ENCODE measurements at places on chromosomes 7 and 10.
A peak's percentile ranks its signal among the peaks of the same experiment; 100 is the strongest.

GRCh38 chr10:79250259-79250658 lies 97.0 kb upstream of the PPIF start:
- DNase-seq = no peak

GRCh38 chr10:97407211-97407951 lies 6.2 kb upstream of the RRP12 start:
- DNase-seq = no peak

DNA sequence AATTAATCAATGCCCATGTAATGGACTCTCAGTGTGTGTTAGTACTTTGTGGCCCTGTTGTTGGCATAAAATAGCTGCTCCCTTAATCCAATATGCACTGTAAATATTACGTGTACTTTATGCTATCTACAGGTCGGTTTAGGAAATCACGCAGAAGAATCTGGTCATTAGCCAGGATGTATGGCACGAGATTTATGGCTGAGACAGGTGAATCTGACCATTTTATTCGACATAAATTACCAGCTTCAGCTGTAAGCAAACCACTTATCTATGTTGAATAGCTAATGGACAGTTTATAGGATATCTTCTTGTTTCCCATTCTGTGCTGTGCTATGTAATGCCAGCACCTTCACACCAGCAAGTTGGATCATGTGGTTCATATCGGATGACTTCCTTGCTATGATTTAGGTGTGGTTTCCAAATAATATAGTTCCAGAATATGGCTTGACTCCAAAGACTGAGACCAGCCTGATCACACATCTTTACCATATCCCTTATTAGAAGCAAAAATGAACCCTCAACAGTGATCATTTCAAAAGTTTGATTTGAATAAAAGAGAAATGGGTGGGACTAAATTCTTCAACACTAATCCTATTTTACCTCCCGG lies 301.4 kb downstream of the AHR start:
- DNase-seq = no peak

- no peak for DNase-seq
Observed at GRCh38 chr10:76155961-76156360, 724.5 kb downstream of the LRMDA start.

GRCh38 chr10:72242675-72243074 lies 26.6 kb upstream of the ASCC1 start:
- peak; percentile 84 for DNase-seq

DNA sequence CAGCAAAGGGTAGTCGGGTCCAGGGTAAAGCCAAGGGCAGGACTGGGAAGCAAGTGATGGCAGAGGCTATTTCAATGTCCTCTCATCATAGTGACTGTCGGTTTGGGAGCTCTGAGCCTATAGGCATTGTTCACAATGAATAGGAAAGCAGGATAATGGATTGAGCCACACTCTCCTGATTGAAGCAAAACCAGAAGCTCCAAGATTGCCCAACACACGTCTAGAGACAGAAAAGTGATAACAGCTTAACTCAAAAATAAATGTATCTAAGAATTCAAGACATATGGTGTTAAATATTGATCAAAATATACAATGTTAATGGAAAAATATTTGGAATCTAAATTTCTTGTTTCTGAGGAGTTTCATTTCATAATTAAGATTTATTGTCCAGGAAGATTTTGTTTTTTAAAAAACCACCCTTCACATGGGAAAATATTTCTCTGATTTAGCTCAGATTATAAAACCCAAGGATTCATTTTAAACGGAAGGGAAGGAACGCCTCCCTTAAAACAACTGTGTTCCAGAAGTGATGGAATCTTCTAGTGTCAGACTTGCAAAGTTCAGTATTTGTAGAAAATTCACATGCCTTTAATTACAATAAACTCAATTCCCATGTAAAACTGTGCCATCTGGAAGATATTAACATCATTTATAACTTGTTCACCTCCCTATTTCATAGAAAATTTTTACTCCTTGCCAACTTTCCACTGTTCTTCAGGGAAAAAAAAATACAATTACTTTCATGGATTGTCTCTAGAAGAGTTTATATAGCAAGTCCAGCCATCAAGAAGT lies 54.5 kb downstream of the NRP1 start:
- no peak for DNase-seq

DNA sequence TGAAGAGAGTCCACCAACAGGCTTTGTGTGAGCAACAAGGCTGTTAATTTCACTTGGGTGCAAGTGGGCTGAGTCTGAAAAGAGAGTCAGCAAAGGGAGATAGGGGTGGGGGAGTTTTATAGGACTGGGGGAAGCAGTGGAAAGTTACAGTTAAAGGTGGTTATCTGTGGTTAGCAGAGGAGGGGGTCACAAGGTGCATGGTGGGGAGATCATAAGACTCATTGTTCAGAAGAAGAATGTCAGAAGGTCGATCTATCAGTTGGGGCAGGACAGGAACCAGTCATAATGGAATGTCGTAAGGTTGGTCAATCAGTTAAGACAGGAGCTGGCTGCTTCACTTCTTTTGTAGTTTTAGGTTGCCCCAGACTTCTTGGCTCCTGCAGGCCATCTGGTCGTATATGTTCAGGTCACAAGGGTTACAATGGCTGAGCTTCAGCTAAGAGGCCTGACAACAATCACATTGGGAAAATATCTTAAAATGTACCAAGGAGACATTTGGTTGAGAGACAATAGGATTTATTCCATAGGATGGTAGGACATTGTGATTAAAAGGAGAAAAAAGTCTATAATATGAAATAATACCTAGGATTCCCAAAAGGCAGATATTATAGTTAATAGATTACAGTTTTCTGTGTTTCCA lies 356.4 kb downstream of the ANKRD7 start:
- DNase-seq = no peak

- DNase-seq = no peak
Observed at GRCh38 chr7:51802718-51803117, 486.1 kb upstream of the COBL start.

DNA sequence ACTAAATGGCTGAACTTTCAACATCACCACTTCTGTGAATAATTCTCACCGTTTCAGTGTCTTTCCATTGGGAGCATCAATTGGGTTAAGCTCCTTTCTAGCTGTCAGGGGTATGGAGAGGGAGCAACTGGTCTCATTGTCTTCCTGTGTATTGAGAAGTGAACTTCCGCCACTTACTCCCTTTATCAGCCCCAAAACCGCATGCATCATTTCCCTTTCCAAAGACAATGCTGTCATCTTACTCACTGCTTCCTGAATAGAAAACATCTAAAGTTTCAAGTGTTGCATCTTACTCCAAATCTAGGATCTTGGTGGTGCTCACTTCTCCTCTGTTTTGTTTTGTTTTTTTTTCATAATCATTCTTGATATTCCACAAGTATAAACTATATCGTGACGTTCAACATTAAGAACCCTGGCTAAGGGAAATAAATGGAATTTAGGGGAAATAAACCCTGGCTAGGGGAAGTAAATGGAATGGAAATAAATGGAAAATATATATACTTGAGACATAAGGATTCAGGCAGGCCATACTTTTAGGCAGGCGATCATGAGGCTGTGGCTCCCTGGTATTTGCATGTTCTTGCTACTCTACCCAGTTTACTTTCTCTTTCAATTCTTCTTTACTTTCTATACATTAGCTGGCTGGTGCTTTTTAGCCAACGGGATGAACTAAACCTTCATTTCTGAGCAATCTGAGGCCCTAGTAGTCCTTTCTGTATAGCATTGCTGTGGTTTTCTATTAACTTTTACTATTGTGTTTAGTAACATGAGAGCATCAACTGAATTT lies 371.9 kb downstream of the BMPER start:
- no peak for DNase-seq

DNA sequence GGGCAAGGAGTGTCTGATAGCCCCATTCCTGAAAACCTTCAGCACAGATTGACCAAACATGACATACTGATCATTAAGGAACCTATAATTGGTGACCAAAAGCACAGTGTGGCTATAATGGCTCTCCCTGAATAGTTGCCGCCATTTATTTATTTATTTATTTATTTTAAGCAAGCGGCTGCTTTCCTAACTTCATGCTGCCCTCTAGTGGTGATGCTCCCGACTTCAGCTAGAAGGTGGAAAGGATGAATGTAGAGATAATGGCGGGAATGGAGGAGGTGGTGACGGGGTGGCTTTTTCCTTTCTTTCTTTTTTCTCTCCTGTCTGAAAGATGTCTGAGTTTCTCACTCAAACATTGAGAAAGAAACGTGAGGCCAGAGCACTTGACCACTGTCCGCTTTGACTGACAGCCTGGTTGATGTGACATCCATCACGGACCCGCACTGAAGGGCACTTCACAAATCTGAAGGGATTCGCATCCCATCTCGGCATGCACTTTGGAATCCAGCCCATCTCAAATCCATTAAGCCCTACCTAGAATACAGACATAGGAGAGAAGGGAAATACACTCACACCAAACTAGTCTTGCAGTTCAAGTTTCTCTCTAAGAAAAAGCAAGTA lies 1090.1 kb downstream of the KCNMA1 start:
- DNase-seq = peak; percentile 90

- no peak for DNase-seq
Observed at GRCh38 chr7:101945034-101945758, 127.8 kb downstream of the CUX1 start.

DNA sequence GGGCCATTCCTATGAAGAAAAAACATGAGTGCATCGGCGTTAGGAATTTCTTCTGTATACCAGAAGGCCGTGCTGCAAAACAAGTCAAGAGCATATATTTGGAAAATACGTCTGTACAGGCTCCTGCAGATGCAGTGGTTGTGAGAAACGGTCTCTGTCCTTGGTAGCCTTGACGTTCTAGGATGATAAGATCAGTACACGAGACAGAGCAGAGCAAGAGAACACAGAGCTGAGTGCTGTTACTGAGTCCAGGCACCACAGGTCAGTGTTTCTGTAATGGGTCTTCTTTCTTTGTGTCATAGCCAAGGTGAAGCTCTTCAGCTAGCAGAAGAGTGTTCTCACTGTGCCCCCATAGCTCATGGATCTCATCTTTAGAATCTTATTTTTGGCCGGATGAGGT lies 62.8 kb downstream of the WDR37 start:
- no peak for DNase-seq

DNA sequence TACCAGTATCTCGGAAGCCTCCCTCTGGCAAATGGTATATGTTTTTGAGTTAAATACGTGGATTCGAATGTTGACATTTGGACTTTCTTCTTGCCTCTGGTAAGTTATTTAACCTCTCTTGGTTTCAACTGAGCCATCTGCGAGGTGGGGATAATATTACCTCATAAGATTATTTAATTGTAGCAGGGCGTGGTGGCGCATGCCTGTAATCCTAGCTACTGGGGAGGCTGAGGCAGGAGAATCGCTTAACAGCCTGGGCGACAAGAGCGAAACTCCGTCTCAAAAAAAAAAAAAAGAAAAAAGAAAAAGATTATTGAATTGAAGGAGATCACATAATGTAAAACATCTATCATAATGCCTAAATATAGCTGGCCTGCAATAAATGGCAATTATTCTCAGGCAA lies 396 bp upstream of the TAF5 start:
- DNase-seq = no peak

DNA sequence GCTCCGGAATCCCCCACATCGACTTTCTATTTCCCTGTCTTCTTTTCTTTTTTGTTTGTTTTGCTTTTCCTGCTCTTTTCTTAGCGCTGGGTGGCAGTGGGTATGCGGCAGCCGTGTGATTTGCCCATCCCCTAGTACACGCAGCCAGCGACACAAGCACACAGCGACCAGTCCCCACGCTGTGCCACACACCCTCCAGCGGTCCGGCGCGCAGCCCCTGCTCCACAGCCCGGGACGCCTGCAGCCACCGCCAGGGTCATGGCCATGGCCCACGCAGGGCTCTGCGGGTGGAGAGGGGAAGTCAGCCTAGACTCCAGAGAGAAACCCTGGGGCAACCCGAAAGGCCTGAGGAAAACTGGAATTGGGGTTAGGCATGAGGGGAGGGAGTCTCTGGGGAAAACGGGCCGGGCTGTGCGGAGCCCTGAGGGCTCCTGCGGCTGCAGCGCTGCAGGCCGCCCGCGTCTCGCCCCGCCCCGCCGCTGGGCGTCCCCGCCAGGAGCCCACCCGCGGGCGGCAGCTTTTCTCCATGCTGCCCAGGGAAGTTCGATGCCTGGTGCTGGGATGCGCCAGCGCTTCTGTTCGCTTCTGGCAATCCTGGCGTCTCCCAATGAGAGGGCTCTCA lies 2.5 kb downstream of the CHRM2 start:
- no peak for DNase-seq

GRCh38 chr7:105267244-105267643 lies 121.5 kb downstream of the SRPK2 start:
- DNase-seq = no peak

- no peak for DNase-seq
Observed at GRCh38 chr10:119403921-119404320, 138.6 kb downstream of the RGS10 start.

DNA sequence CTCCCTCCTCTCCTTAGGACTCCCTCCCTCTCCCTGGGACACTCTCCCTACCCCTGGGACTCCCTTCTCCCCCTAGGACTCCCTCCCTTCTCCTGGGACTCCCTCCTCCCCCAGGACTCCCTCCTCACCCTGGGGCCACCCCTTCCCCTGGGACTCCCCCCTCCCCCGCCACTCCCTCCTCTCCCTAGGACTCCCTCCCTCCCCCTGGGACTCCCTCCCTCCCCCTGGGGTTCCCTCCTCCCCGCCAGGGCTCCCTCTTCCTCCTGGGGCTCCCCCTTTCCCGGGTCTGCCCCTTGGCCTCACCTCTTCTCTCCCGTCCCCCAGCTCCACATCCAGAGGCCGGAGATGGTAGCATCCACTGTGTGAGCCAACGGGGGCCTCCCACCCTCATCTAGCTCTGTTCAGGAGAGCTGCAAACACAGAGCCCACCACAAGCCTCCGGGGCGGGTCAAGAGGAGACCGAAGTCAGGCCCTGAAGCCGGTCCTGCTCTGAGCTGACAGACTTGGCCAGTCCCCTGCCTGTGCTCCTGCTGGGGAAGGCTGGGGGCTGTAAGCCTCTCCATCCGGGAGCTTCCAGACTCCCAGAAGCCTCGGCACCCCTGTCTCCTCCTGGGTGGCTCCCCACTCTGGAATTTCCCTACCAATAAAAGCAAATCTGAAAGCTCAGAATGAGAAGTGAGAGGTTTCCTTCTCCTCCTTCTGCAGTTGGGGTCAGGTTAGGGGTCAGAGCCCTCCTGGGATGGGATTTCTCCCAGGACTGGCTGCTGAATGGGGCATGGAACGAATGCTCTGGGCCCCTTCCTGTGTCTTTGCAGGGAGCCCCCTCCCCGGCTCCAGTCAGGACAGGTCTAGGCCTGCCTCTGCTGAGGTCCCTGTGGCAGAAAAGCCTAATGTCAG lies 1.4 kb upstream of the MUC17 start:
- DNase-seq = no peak

DNA sequence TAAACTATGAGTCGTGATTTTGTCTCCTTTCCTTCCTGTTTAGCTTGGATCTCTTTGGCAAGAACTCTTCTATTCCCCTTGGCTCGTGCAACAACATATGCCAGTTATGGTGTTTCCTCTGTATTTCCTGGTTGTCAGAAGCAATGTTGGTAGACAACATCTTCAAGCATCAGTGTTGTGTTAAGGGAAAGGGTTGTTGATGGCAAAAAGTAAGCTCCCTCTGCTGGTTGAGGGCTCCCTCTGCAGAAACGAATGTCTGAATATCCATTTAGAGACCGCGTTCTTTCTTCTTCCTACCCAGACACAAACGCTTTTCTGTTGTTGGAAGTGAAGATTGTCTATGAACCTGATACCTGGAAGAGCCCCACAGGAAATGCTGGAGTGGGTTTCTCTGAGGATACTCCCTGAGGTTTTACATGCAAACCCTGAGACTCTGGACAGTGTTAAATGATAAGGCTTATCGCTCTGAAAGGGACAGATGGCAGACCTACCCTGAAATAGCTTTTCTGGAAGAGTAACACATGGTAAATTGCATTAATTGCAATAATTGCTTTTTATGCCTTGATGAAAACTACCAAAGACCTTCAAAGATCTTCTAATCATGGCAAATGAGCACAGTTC lies 23.5 kb upstream of the C1QL3 start:
- no peak for DNase-seq

- no peak for DNase-seq
Observed at GRCh38 chr10:119029613-119030420, at the start of gene NANOS1. TSS of gene NANOS1 (plus strand) at chr10:119029714. CDS start at chr10:119029802, 88 bp downstream.
